ENCODE measurements at places on chromosomes 1 and 21. TPM values are rescaled to one million over a fixed set of nuclear protein-coding genes. Genes with fewer than 3 reads are reported as not detected.

DNA sequence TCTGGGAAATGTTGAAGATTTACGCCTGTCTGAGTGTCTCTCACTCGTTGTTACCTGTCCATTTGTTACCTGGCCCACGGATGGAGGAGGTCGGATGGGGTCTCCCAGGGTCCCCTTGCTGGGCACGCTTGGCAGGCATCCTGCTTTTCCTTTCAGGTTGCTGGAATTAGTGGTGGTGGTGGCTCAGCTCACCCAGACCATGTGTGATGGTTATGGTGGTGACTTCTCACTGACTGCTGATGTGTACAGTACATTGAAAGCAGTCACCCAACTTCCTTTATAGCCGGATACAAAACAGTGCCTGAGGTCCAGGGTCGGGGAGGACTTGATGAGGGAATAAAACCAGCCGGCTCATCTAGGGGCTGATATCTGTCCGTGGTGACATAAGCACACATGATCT is 19.5 kb downstream of the MAPKAPK2 start:
- H3K27ac ChIP-seq = peak overlapping the region; percentile 83
- no peak overlapping the region for H3K4me3 ChIP-seq
- peaks cover 76% of the 10 kb centered on the region for H3K4me1 ChIP-seq

FNDC10 gene
- total RNA-seq = 7.9 TPM

SH3GLB1 gene
- total RNA-seq = 75.3 TPM

DNA sequence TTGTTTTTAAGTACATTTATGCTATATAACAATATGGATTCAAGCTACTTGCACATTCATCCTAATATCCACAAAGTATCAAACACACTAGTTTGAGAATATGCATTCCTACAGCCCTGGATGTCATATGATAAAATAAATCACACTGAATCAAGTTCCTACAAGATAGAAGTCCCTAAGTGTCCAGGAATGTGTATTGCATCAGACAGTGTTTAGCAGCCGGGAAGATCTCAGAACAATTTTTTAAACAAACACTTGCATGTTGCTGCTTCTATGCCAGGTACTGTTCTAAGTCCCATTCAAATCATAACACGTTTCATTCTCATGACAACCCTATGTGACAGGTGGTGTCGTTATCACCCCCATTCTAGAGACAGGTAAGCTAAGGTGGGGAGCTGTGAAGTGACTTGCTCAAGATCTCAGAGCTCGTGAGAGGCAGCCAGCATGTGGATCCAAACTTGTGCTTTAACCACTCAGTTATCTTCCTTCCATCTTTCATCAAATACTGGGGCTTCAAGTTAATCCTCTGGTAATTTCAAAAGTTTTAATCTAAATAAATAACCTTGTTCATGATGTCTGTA is 68.3 kb upstream of the KIF26B start:
- no peak overlapping the region for H3K4me3 ChIP-seq
- DNase-seq = no peak
- H3K27me3 ChIP-seq = no peaks in the 10 kb centered on the region
- H3K4me1 ChIP-seq = no peaks in the 10 kb centered on the region
- H3K27ac ChIP-seq = no peak overlapping the region

GRCh38 chr1:221740993-221741702 is 741 bp downstream of the DUSP10 start:
- H3K4me1 ChIP-seq = peaks cover 34% of the 10 kb centered on the region
- H3K36me3 ChIP-seq = peaks cover 38% of the 10 kb centered on the region
- no peak overlapping the region for H3K4me3 ChIP-seq
- H3K27ac ChIP-seq = no peak overlapping the region

DNA sequence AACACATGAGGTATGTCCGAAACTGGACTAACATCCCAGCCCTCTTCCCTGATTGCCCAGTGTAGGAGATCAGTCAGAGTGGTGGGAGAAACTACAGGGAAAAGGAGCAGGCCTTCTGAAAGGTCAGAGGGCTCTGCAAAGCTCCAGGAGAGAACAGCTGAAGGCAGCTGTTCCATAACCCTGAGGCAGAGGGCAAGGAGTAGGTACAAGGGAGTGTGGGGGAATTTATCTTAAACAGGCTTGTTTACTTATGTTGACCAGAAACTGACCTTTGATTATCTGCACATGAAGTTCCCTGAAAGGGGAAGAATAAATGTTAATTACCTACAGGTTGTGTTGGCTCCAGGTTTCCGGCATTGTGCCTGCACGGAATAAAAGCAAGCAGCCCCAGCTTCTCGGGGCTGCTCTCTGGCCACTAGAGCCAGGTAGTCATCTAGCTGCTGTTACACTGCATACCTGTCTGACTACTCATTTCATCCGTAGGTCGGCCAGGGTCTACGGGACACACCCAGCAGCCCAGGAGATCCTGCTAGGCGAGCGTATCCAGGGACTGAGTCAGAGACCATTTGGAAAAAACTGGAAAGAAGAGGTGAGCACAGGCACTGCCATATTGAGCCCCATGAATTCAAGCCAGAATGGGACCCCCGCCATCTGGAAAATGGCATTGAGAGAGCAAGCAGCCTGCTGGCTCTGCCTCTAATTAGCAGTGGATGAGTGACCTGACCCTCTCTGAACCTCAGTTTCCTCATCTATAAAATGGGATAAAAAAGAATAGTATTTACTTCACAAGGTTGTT is 14.9 kb upstream of the PAQR7 start:
- peaks cover 4% of the 10 kb centered on the region for H3K36me3 ChIP-seq
- H3K27me3 ChIP-seq = no peaks in the 10 kb centered on the region
- H3K4me1 ChIP-seq = peaks cover 7% of the 10 kb centered on the region
- H3K4me3 ChIP-seq = no peak overlapping the region
- H3K27ac ChIP-seq = no peak overlapping the region
- DNase-seq = no peak

- H3K4me1 ChIP-seq = peaks cover 43% of the 10 kb centered on the region
- peaks cover 32% of the 10 kb centered on the region for H3K36me3 ChIP-seq
- H3K27ac ChIP-seq = peak overlapping the region; percentile 92
- no peaks in the 10 kb centered on the region for H3K27me3 ChIP-seq
- DNase-seq = no peak
Measured at GRCh38 chr1:44740179-44740617, 561 bp downstream of the KIF2C start.

GRCh38 chr1:196654271-196654670 is 2.4 kb downstream of the CFH start:
- H3K27ac ChIP-seq = no peak overlapping the region
- H3K36me3 ChIP-seq = no peaks in the 10 kb centered on the region
- H3K4me1 ChIP-seq = peaks cover 15% of the 10 kb centered on the region

- H3K27ac ChIP-seq = no peak overlapping the region
- H3K27me3 ChIP-seq = peaks cover 9% of the 10 kb centered on the region
- H3K36me3 ChIP-seq = no peaks in the 10 kb centered on the region
- H3K4me1 ChIP-seq = no peaks in the 10 kb centered on the region
Measured at GRCh38 chr1:44076066-44076465, 42.6 kb upstream of the KLF17 start.

GRCh38 chr1:234971586-234972297 is 156.9 kb downstream of the TOMM20 start:
- H3K27ac ChIP-seq = peak overlapping the region; percentile 2
- H3K4me1 ChIP-seq = peaks cover 64% of the 10 kb centered on the region
- peaks cover 3% of the 10 kb centered on the region for H3K36me3 ChIP-seq
- H3K4me3 ChIP-seq = no peak overlapping the region
- H3K27me3 ChIP-seq = no peaks in the 10 kb centered on the region
- no peak for DNase-seq

GBP5 gene
- 370 TPM for total RNA-seq

HLX gene
- total RNA-seq = 0.10 TPM

GRCh38 chr21:37531431-37531932 is 164.9 kb downstream of the DYRK1A start:
- peaks cover 1% of the 10 kb centered on the region for H3K4me1 ChIP-seq
- no peaks in the 10 kb centered on the region for H3K36me3 ChIP-seq
- peaks cover 18% of the 10 kb centered on the region for H3K27me3 ChIP-seq
- no peak for DNase-seq
- H3K27ac ChIP-seq = no peak overlapping the region
- H3K4me3 ChIP-seq = no peak overlapping the region

DNA sequence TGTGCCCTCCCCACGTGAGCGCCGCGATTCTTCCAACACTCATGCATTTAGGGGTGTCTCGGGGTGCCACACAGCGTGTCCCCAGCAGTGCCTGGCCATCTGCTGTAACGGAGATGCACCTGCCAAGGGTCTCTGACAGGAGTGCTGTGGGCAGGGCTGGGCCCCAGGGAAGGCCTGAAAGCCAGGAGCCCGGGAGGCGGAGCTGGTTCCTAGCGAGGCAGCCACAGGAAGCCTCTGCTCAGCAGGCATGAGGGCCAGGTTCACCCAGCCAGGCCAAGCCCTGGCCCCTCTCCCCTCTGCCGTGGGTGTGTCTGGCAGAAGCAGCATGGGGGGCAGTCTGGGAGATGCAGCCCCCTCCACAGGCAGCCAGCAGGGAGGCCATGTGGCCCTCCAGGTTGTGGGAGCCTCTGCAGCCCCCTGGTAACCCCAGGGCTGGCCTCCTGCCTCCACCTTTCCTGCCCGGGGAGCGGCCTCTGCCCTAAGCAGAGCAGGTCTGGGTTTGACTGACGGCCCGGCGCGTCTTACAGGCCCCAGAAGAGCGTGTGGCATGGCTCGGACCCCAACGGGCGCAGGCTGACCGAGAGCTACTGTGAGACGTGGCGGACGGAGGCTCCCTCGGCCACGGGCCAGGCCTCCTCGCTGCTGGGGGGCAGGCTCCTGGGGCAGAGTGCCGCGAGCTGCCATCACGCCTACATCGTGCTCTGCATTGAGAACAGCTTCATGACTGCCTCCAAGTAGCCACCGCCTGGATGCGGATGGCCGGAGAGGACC is 30.4 kb downstream of the SLC19A1 start:
- no peaks in the 10 kb centered on the region for H3K27me3 ChIP-seq
- peaks cover 4% of the 10 kb centered on the region for H3K4me1 ChIP-seq
- H3K36me3 ChIP-seq = peaks cover 8% of the 10 kb centered on the region
- DNase-seq = no peak
- peak overlapping the region; percentile 62 for H3K27ac ChIP-seq
- no peak overlapping the region for H3K4me3 ChIP-seq

LRRC71 gene
- total RNA-seq = not detected

DNA sequence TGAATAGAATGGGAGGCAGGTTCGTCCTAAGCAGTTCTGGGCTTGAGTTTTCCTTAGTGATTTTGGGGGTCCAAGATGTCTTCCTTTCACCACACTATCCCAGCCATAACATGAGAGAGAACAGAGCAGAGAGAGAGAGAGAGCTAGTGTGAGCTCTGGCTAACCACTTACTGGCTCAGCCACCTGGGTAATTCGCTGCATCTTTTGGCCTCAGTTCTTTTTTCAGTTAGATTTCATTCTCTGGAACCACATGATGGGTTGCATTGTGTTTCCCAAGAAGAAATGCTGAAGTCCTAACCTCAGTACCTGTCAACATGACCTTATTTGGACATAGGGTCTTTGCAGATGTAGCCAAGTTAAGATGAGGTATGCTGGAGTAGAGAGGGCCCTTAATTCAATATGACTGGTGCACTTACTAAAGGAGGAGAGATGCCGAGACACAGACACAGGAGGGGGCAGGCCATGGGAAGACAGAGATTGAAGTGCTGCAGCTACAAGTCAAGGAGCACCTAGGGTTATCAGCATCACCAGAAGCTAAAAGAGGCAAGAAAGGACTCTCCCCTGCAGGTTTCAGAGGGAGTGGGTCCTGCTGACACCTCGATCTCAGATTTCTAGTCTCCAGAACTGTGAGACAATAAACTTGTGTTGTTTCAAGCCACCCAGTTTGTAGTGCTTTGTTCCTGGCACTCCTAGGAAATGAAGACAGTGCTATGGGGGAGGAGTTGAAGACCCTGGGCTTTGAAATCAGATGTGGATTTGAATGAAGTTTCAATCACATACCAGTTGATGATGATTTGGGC is 26.2 kb upstream of the TARBP1 start:
- no peak overlapping the region for H3K4me3 ChIP-seq
- peaks cover 6% of the 10 kb centered on the region for H3K36me3 ChIP-seq
- no peak for DNase-seq
- H3K4me1 ChIP-seq = peaks cover 26% of the 10 kb centered on the region
- H3K27me3 ChIP-seq = peaks cover 1% of the 10 kb centered on the region

GRCh38 chr1:47396671-47397196 is 19.4 kb upstream of the FOXE3 start:
- H3K27me3 ChIP-seq = peaks cover 6% of the 10 kb centered on the region
- DNase-seq = no peak
- H3K4me1 ChIP-seq = no peaks in the 10 kb centered on the region
- no peak overlapping the region for H3K4me3 ChIP-seq
- H3K27ac ChIP-seq = no peak overlapping the region
- no peaks in the 10 kb centered on the region for H3K36me3 ChIP-seq

KCNE2 gene
- not detected for total RNA-seq

- no peaks in the 10 kb centered on the region for H3K27me3 ChIP-seq
- no peak for DNase-seq
- no peak overlapping the region for H3K4me3 ChIP-seq
- H3K27ac ChIP-seq = no peak overlapping the region
- no peaks in the 10 kb centered on the region for H3K36me3 ChIP-seq
Measured at GRCh38 chr1:29543586-29543985, 307.3 kb downstream of the PTPRU start.

CLCA1 gene
- total RNA-seq = not detected

- H3K27me3 ChIP-seq = peaks cover 2% of the 10 kb centered on the region
- H3K4me1 ChIP-seq = no peaks in the 10 kb centered on the region
- no peak overlapping the region for H3K27ac ChIP-seq
- H3K36me3 ChIP-seq = no peaks in the 10 kb centered on the region
- no peak for DNase-seq
- no peak overlapping the region for H3K4me3 ChIP-seq
Measured at GRCh38 chr1:214954617-214954949, 128.0 kb upstream of the KCNK2 start.

GRCh38 chr1:165616054-165616612 is 14.9 kb upstream of the MGST3 start:
- DNase-seq = no peak
- H3K27ac ChIP-seq = no peak overlapping the region
- H3K4me3 ChIP-seq = no peak overlapping the region
- H3K27me3 ChIP-seq = peaks cover 51% of the 10 kb centered on the region

GRCh38 chr1:248697907-248698306 is 4.7 kb downstream of the OR14I1 start:
- no peaks in the 10 kb centered on the region for H3K4me1 ChIP-seq
- no peak overlapping the region for H3K4me3 ChIP-seq
- DNase-seq = no peak

GRCh38 chr1:31207046-31207445 is 32.6 kb downstream of the NKAIN1 start:
- H3K27ac ChIP-seq = no peak overlapping the region
- no peaks in the 10 kb centered on the region for H3K27me3 ChIP-seq
- DNase-seq = no peak

Data from activated CD4-positive, alpha-beta T cell treated with anti-CD3 and anti-CD28 coated beads, Interleukin-2, amount 10 ng/mL, durations not matched to agents 7 days and 5 days (primary cell).